CD4-positive, alpha-beta memory T cell (primary cell): ENCODE measurements at places on chromosomes 4 and X. TPM values are rescaled to one million over a fixed set of nuclear protein-coding genes. Genes with fewer than 3 reads are reported as not detected.

GRCh38 chr4:137647375-137647774, 115.1 kb upstream of the PCDH18 start:
- no peak for DNase-seq

DNA sequence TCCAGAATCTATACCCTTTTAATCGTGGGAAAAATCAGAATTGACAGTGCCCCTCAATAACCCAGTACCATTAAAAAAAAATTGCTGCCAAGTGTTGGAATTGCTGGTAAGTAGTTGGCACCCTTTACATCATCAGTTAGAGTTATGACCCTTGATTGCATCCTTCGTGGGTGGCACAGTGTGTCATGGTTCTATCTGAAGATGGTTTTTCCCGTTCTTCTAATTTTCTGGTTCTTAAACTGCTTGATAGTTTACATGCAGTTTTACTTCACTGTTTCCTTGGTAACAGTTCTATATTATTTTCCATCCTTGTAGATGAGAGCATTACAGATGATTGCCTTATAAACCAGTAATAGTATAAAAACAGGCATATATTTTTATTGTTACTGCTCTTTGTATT, 3.2 kb downstream of the FRMPD4 start:
- no peak for DNase-seq

- no peak for DNase-seq
Observed at GRCh38 chr4:134278675-134279074, 77.1 kb upstream of the PABPC4L start.

DNA sequence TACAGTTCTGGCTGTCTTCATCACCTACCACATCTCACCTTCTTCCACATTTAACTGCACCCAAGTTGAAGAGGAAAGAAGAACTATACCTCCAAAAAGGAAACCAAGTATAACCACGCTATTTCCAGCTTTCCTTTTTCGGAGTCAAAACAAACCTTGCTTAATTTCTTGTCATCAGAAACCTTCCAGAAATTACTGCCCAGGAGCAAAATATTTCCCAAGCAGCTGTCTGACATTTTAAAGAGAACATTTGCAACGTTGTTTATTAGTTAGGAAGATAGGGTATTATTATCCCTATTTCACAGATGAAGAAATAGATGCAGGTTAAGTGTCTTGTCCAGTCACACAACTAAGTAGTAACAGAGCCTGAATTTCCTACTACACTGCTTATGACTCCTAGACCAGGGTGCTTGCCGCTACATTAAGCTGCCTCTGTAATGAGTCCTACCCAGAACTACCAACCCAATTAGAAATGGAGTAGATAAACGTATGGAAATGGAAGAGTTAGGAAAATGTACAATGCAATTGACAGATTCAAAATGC, 2.2 kb upstream of the ACSL4 start:
- no peak for DNase-seq

DNA sequence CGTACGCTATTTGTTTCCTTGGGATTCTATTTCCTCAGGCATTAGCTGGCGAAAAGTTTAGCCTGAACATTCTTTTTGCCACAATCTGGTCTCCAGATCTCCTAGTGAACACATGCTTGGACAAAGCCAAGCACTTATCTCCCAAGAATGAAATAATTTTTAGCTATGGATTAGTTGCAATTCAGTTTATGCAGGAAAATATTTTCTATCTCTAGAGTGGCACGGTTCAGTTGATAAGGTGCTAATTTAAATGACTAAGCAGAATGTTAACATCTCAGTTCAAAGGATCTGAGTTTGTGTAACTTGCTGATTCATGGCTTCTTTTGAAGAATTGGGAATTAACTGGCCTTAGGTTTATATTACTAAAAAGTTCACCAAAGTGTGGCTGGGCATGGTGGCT, 58.1 kb upstream of the JADE1 start:
- DNase-seq, result no peak

- DNase-seq, result no peak
Observed at GRCh38 chrX:70436343-70436742, 8.3 kb upstream of the DLG3 start.

GRCh38 chrX:41435708-41436107, 11.4 kb upstream of the NYX start:
- no peak for DNase-seq

GRCh38 chr4:182549356-182549755, 306.2 kb downstream of the TENM3 start:
- DNase-seq, result no peak

DNA sequence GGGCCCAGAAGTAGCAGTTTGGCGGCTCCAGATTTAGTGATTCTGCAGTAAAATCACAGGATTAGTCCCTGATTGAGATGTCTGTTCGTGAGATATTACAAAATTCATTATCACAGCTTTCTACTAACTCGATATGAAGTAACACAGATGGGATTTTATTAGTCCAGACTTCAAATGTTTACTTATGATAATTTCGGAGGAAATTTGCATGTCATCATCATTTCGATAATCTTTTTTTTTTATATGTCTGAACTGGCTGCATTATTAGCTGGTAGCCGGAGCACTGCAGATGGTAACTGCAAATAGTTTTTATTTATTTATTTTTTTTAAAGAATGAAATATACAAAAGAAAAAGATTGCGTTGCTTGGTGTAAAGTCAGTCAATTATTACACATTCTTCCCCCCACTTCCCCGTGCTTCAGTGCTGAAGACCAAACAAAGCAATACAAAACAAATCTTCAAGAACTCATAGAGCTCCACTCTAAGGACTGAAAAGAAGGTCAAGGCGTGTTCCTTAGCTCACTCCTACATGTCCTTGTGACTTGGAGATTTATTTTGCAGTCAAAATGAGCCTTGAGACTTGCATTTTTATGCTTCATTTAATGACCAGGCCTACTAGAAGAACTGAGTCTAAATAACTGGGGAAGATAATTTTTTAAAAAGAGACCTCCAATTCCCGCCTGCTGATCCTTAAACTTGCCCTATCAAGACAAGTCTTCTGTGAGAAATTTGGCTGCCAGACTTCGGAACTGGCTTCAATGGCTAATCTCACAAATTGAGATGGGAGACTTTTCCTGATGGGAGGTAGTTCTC, 11.7 kb upstream of the PITX2 start:
- no peak for DNase-seq

DNA sequence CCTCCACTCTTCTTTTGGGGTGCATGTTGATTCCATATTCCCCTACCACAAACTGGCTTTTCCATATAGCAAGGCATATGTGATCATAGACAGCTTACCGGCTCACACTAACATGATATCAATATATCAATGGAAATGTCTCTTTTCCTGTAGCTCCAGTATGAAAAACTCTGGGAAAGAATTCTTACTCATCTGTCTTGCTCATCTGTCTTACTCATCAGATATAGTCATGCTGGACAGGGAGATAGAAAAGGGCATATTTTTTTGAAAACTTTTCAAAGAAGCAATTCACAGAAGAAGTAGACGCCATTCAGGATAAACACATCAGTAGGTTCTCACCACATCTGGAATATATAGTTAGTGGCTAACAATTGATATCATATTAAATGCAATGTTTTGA, 794.7 kb downstream of the RAB28 start:
- no peak for DNase-seq

DNA sequence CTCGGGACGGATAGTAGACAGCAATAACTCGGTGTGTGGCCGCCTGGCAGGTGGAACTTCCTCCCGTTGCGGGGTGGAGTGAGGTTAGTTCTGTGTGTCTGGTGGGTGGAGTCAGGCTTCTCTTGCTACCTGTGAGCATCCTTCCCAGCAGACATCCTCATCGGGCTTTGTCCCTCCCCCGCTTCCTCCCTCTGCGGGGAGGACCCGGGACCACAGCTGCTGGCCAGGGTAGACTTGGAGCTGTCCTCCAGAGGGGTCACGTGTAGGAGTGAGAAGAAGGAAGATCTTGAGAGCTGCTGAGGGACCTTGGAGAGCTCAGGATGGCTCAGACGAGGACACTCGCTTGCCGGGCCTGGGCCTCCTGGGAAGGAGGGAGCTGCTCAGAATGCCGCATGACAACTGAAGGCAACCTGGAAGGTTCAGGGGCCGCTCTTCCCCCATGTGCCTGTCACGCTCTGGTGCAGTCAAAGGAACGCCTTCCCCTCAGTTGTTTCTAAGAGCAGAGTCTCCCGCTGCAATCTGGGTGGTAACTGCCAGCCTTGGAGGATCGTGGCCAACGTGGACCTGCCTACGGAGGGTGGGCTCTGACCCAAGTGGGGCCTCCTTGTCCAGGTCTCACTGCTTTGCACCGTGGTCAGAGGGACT, 5.7 kb upstream of the MSANTD1 start:
- peak; percentile 15 for DNase-seq

GRCh38 chr4:792626-793092, 33.3 kb downstream of the CPLX1 start:
- peak; percentile 51 for DNase-seq

GRCh38 chr4:4356106-4357041, 30.5 kb upstream of the NSG1 start:
- DNase-seq, result no peak

GRCh38 chr4:2135083-2135482, 76.0 kb downstream of the NAT8L start:
- DNase-seq, result peak; percentile 33

GRCh38 chr4:137310166-137310565, 222.1 kb downstream of the PCDH18 start:
- no peak for DNase-seq

GRCh38 chr4:168999809-169000208, 10.2 kb downstream of the CBR4 start:
- DNase-seq, result no peak

GRCh38 chr4:47639531-47639930, 154.5 kb downstream of the ATP10D start:
- DNase-seq, result no peak

- no peak for DNase-seq
Observed at GRCh38 chr4:181944527-181944926, 298.7 kb upstream of the TENM3 start.

- DNase-seq, result no peak
Observed at GRCh38 chr4:160826339-160826679, 1337.5 kb downstream of the FSTL5 start.

GRCh38 chr4:150382028-150382427, 199.9 kb upstream of the MAB21L2 start:
- DNase-seq, result no peak

- DNase-seq, result no peak
Observed at GRCh38 chr4:15436513-15436912, 8.7 kb downstream of the C1QTNF7 start.

Gene STAP1
- 3.7 TPM for polyA plus RNA-seq

Gene APOOL
- 3.1 TPM for polyA plus RNA-seq

Gene IL2RG
- polyA plus RNA-seq, result 1,440 TPM

Gene GAGE12H
- polyA plus RNA-seq, result not detected

Gene FHL1
- polyA plus RNA-seq, result 55.5 TPM

Gene G3BP2
- polyA plus RNA-seq, result 118 TPM

Gene UGT8
- not detected for polyA plus RNA-seq

Gene NXF2B
- polyA plus RNA-seq, result not detected
